ENCODE measurements at places on chromosomes 7 and 10. TPM values are rescaled to one million over a fixed set of nuclear protein-coding genes. Genes with fewer than 3 reads are reported as not detected.

GPC2 gene
- 1.6 TPM for total RNA-seq

CYP3A7 gene
- total RNA-seq, result not detected

CNPY1 gene
- total RNA-seq, result not detected

FZD8 gene
- total RNA-seq, result 0.55 TPM

RAPGEF5 gene
- 0.13 TPM for total RNA-seq

Data from CD8-positive, alpha-beta memory T cell (primary cell).